CD4-positive, alpha-beta T cell treated with Interleukin-12 subunit alpha and Interleukin-12 subunit beta, for 1 hour (primary cell): ENCODE measurements at places on chromosomes 7 and 10.
A peak's percentile ranks its signal among the peaks of the same experiment; 100 is the strongest.

DNA sequence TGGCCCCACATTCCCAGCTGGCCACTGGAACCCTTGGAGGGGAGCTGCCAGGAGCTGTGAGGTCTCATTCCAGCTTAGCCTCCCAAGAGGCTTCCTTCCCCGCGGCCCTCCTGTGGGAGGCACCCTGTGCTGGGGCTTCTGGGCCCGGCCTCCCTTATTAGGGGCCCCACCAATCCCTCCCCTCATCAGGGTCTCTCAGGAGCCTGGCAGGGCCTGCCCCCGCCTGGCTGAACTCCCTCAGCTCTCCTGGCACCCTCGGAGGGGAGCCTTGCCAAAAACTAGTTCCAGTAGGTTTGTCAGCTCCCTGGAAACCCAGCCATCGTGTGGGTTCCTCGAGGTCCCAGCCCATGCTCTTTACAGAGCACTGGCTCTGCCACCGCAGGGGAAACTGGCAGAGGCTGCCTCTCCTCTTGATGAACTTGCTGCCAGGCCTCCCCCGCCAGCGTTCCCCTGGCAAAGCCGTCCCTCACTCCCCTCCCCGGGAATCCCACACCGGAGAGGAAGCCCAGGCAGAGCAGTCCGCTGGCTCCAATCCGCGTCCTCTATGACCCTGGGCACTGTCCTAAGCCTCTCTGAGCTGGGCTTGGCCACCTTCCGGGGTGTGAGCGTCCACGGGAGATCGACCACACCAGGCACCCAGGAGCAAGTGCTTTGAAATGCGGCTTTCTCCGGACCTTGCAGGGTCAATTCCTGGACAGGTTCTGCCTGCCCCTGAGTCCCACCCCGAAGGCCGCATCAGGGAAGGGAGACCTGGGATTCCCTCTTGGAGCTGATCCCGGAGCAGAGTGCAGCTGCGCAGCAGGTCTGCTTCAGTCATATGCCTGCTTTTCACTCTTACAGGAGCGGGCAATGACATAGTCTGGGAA is 139.8 kb downstream of the ARHGAP22 start:
- DNase-seq = no peak

DNA sequence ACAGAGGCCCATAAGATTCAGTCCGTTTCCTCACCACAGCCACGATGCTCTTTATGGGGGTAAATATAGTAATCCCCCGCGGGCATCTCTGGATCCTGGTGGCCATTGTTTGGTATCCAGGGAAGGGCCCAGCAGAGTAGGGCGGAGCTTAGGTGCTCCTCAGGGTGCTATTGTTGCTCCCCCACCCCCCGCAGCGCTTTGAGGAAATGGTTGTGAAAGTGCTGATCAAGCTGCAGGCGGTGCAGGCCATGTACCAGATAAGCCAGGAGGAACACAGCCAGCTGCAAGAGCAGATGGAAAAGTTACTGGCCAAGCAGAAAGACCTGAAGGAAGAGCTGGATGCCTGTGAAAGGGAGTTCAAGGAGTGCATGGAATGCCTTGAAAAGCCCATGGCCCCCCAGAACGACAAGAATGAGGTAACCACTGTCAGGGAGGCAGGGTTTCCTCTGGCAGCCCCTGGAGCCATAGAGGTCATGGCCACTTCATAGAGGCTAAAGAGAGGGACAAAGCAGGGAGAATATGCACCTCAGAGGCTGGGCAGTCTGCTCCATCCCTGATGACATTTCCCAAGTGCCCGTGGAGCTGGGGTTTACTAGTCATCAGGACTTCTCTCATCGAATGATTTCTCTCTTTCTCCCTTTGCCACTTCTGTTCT is 17.6 kb upstream of the FLNC start:
- DNase-seq = no peak

- DNase-seq = no peak
Measured at GRCh38 chr10:115164220-115164619, 71.1 kb downstream of the ATRNL1 start.

DNA sequence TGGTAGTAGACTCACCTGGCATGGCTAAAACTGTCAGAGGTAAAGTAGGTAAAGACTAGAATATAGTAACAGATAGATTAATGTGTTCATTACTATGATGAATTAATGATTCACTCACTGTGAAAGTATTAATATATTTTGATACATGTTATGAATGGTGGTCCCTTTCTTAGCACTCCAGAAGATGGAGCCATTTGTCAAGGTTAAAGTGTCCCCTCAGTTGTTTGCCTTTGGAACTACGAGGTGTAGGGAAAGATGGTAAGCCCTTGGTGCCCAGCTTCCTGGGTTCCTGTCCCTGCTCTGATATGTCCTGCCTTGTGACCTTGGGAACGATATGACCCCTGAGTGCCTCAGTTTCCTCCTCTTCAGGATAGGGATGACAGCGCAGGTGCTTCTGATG is 49.4 kb downstream of the HTRA1 start:
- peak; percentile 13 for DNase-seq

DNA sequence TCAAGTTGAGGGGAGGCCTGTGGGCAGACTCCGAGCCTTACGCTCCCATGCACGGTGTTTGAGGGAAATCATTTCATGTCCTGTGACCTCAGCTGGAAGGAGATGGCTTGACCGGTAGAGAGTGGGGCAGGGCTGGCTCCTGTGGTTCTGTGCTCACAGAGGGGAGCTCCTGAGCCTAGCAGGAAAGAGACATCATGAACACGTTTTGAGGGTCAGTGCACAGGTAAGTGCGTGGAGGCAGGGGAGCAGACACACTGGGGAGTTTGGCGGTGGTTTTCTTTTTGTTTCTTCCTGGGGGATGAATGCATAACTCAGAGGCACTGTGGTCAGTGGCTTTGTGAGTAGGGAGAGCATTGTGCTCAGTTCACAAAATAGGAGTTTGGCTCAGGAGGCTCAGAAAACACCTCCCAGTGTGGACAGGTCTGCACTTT is 22.5 kb downstream of the ADCY1 start:
- no peak for DNase-seq
